Left renal pelvis (tissue), 4 donors: ENCODE measurements at places on chromosomes 13 and 19.

GRCh38 chr13:98445340-98446233, 131.3 kb downstream of the STK24 start:
- DNase-seq, result no peak

GRCh38 chr19:4199699-4200293, 17.3 kb downstream of the ANKRD24 start:
- no peak for DNase-seq

GRCh38 chr13:73174521-73175010, 115.8 kb downstream of the KLF5 start:
- no peak for DNase-seq

DNA sequence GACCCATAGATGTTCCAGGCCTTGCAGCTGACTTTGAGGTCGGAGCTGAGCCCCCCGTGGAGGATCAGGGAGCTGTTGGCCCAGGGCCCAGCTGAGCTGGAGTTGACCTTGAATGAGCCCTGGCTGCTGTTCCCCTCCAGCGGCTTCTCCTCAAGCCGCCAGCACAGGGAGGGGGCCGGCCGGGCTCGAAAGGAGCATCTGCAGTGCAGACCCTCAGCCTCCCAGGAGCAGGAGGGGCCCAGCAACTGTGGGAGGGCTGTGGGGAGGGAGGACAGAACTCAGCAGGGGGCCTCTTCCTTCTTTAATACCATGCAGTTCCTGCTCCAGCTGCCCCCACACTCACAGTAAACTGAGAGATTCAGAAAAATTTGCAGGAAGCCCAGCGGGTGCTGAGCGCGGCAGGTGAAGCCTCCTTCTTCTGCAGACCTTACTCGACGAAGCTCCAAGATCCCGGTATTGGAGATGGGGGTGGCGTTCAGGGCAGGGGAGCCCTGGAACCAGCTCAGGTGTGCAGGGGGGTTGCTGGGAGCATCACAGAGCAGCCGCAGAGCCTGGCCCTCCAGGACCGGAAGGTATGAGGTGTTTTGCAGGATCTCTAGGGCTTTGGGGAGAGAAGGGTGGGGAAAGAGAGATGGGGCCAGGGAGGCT, 2.6 kb downstream of the SIGLEC5 start:
- DNase-seq, result no peak

- no peak for DNase-seq
These were observed 419.4 kb upstream of the MIR17HG start for GRCh38 chr13:90928109-90928508.

GRCh38 chr19:21568816-21569493, 63.6 kb downstream of the ZNF429 start:
- peak; percentile 69 for DNase-seq

DNA sequence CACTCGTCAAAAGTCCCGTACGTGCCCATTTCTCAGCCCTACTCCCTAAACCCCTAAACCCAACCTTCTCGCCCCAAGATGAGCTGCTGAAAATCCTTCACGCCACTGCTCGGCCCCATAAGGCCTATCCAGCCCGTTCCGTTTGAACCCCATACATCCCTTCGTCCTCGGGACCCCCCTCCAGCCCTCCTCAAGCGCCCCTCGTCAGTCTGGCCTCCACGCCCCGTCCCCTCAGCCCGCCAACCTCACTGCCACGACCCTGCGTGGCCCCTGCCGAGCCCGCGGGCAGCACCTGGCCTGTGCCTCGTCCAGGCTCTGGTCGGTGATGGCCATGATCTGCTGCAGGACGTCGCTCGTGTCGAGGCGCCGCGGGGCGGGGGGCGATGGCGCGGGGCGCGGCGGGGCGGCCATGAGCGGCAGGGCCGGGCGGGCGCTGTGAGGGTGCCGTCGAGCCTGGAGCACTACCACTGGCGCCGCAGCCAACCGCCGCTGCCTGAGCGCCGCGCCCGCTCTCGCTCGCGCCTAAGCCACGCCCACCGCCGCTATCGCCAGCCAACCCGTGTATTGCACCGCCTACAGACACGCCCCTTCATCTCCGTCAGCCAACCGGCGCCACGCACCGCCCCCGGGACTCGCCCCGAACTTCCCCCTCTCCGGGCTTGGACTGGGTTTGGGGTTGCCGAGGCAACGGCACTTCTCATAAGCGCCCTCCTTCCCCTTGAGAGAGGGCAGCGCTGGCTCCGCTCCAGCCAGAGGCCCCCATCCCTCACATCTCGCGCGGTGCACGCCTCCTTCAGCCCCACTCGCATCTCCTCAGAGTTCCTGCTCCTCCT, at the start of gene PBX4:
TSS of gene PBX4 (minus strand) at position 469 of the 833 bp plus-strand sequence. CDS start at position 411, 58 bp downstream.
- peak; percentile 92 for DNase-seq

DNA sequence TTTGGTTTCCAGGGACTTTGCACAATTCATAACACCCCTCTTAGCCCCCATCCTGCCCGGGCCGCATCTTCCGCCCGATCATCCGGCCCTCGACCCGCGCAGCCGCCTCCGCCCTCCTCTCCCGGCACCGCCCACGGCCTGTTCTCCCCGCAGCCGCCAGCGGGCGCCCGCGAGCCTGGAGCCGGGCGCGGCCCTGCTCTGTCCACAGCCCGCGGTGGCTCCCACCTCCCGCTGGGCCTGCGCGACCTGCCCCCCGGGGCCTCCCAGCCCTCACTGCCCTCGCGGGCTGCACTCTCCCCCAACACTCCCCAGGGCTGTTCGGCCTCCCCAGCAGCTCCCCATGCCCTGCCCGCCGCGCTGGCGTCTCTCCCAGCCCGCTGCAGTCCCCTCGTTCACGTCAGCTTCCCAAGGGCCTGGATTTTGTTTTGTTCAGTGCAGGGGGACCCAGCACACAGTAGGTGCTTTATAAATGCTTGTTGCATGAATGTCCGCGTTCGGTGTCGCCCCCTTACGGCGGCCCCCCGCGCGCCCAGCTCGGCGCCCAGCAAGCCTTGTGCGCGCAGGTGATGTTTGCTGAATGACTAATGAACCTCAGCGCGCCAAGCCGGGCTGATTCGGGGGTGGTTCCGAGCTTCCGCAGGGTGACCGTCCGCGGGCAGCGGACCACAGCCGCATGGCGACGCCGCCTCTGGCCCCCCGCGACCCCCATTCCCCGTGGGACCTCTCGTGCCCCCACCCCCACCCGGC, 4.6 kb upstream of the APC2 start:
- no peak for DNase-seq

GRCh38 chr13:113538689-113539058, 45.9 kb upstream of the TFDP1 start:
- no peak for DNase-seq

GRCh38 chr13:50236898-50237318, 221.7 kb downstream of the KCNRG start:
- no peak for DNase-seq

- DNase-seq, result no peak
These were observed 395.8 kb upstream of the KLF12 start for GRCh38 chr13:74530011-74530410.

- no peak for DNase-seq
These were observed 34.0 kb downstream of the WDR87 start for GRCh38 chr19:37872383-37872782.

DNA sequence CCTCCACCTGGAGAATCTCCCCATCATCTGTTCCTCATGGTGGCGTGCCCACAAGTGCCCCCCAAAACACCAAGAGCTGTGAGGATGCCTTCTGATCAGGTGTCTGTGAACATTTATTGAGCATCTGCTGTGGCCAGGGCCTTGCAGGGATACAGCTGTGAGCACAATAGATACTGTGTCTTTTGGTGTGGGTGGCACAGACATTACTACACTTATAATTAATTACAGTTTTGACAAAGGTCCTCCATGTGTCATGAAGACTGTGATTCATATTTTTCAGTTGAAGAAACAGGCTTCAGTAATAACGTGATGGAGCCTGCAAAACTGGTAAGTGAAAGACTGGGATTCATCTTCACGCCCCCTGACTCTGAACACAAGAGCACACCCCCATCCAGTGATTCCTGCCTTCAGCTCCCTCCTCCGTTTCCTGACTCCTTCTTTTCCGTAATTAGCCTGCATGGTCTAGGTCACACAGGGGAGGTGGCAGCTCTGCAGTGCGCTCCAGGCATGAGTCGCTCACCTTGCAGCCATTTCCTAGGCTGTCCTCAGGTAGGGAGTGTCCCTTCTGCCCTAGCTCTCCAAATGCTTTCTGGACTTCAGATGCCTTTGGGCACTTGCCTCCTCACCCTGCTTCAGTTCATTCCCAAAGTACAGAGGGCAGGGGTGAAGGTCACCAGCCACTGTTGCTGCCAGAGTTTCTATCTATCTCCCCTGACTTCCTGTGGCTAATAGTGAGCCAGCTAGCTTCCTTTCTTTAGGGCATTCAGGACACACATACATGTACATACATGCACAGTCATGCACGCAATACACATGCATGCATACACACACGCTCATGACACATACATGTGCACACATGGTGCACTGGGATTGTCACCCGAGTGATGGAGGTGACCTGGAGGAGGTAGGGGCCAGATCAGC, 66.5 kb downstream of the SIAH3 start:
- no peak for DNase-seq
